ENCODE measurements at places on chromosomes 5 and 9.

DNA sequence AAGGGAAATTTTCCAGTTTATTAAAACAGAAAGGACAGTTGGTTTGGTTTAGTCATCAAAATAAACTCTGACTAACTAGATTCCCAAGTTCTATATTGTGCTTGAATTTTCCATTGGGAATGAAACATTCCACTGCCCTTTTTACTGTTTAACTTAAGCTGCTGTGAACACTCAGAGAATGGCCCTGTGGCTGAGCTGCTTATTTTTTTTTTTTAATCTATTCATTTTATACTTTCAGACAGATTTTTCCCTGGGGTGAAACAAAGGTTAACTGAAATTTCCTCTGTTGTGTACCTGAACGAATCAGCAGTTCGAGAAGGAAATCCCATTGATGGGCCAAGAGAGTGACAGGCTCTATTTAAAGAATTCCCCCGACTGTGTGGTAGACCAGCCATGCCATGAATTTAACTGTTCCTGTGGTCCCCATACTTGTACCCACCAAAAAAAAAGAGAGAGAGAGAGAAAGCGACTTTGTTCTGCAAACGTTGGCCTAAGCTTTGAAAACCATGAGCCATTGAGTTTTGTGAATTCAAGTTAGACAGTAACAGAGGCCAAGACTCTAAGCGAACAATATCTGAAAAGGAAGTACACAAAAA, 138.7 kb upstream of the GRHPR start:
- DNase-seq = no peak

DNA sequence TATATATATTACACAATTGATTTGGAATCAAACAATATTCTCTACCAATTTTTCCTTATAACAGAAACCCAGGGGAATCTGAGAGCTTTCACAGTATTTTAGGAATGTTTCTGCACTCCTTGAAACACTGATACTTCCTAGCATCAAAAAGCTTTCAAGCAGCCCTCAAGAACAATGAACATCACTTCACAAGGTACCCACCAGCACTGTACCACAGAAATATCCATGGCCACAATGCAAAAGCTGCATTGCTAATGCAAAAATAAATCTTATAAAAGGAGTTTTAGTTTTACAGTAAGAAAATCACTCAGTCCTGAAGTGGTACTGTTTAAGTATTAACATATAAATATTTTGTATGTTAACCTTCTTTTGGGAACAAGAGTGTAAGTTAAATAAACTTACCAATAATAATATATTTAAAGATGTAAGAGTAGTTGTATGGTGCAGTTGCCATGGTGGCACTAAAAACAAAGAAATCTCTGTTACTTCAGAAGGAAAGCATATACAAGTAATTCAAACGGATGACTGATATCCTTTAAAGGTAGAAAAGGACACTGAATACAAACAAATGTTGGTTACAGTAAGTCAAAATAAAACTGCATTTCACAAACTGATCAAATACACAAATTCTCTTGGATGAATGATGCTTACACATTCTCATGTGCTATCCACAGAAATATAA, 8.6 kb downstream of the RAB14 start:
- no peak for DNase-seq

- no peak for DNase-seq
These were observed 2.7 kb upstream of the MLLT3 start for GRCh38 chr9:20625003-20625349.

DNA sequence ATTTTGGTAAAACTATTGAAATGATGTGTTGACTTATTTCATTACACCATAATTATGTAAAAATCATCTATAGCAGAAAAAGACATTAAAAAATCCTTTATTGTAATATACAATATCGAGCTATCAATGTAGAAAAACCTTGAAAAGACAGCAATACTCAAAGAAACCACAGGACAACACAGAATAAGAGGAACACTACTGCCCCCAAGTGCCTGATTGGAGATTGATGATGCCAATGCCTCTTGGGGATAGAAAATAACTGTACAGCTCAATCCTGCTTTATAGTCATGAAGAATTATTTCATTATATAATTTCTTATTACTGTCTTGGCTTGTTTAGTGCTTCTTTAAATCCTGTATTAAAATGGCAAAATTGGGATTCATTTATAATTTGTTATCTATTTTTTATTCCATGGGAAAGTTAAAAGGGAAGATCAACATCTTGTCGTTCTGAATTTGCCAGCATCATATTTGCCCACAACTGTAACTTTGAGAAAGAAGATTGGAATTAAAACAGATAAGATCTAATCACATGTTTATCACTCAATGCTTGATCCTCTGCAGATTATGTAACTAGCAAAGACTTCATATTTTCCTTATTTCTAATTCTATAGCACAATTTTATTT, 337.5 kb downstream of the CDH9 start:
- peak; percentile 53 for DNase-seq

DNA sequence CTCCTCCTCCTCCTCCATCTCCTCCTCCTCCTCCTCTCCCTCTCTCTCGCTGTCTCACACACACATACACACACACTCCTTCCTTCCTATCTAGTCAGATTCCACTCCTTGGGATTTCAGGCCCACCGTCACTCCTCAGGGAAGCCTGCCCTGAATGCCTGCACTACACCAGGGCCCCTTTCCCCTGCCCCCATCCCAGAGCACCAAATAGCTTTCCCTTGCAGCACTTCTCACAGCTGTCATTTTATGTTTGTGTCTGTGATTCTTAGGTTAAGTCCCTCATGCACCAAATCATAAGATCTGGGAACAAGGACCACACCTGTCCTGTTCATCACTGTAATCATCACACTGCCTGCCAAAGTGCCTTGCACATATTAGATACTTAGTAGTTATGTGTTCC, 86.5 kb upstream of the GABRP start:
- DNase-seq = no peak

DNA sequence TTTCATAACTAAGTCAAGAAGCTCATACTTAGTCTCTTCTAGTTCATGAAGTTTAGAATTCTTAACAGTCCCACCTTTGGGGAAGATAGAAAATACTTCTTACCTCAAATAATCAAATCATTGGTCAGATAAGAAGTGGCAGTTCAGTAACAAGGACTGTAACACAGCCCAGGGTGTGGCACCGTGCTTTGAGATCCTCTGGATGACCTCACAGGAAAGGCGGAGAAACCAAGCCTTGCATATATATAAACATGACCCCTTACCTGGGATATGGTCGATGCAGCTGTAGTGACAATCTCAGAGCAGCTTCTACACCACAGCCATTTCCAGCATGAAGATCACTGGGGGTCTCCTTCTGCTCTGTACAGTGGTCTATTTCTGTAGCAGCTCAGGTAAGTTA, at the start of gene SPINK7:
SPINK7 (plus strand) TSS at position 271 of the 400 bp plus-strand sequence; CDS start at position 332, 61 bp downstream.
- no peak for DNase-seq

- no peak for DNase-seq
These were observed 77.6 kb upstream of the CEP78 start for GRCh38 chr9:78158286-78158685.
